Caco-2 (cell line): ENCODE measurements at places on chromosomes 4 and X. TPM values are rescaled to one million over a fixed set of nuclear protein-coding genes. Genes with fewer than 3 reads are reported as not detected.

The TASL gene
- not detected in 2 replicates for total RNA-seq

The PAGE2 gene
- total RNA-seq, result not detected in 2 replicates

The NDNF gene
- 3.4 and 3.7 TPM in 2 replicates for total RNA-seq

The DGAT2L6 gene
- not detected in 2 replicates for total RNA-seq

The APELA gene
- 30.6 and 34.8 TPM in 2 replicates for total RNA-seq

The ARAF gene
- total RNA-seq, result 65.4 and 68.5 TPM in 2 replicates
